Right renal cortex interstitium (tissue), 3 donors: ENCODE measurements at places on chromosomes 16 and 17.
A peak's percentile ranks its signal among the peaks of the same experiment; 100 is the strongest.

DNA sequence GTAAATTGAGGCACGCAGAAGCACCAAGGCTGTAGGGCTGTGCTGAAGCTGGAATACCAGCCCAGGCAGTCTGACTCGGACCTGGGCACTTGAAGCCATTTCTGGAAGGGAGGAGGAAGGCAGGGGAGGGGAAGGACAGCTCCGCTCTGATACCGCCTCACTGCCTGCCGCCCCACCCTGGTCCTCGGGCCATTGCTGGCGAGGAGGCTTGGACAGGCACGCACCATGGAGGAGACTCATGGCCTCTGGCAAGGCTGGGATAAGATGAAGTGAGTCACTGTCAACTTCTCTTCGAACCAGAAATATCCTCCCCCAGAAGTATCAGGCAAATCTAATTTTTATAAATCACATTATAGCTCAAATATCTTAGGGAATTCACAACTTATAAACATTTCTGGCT lies 81.3 kb downstream of the SDK2 start:
- DNase-seq = no peak

GRCh38 chr17:49588312-49588711 lies 12.6 kb downstream of the NXPH3 start:
- DNase-seq = no peak

GRCh38 chr17:64354824-64355535 lies 35.7 kb downstream of the PECAM1 start:
- no peak for DNase-seq

GRCh38 chr17:47253541-47254402 lies at the start of gene ITGB3:
Gene ITGB3 (plus strand): TSS chr17:47253827. CDS start chr17:47253862, 35 bp downstream.
- no peak for DNase-seq

- DNase-seq = no peak
Observed at GRCh38 chr16:12436201-12436657, 367.5 kb downstream of the CPPED1 start.

DNA sequence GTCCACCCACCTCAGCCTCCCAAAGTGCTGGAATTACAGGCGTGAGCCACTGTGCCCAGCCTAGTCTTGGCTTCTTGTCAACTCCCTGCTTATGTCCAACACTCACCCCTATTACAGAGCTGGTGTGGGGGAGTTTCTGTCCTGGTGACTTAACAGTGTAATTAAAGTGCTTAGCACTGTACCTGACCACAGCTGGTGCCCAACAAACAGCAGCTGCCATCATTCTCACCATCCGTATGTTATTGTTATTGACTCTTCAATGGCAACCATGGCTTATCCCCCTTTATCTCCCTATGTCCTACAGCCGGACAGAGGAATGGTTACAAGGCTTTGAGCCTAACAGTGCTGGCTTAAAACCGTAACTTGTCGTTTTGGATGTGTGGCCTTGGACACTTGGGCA lies 17.0 kb upstream of the BRCA1 start:
- DNase-seq = no peak

DNA sequence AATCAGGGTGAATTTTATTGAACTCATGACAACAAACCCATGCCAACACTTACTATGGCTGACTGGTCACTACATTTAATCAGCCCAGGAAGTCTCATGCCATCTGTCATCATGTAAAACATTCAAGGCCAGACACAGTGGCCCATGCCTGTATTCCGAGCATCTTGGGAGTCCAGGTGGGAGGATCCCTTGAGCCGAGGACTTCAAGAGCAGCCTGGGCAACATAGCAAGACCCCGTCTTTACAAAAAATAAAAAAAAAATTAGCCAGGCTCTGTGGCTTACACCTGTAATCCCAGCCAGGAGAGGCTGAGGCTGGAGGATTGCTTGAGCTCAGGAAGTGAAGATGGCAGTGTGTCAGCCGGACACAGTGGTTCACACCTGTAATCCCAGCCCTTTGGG lies 4.9 kb upstream of the MED1 start:
- DNase-seq = no peak

DNA sequence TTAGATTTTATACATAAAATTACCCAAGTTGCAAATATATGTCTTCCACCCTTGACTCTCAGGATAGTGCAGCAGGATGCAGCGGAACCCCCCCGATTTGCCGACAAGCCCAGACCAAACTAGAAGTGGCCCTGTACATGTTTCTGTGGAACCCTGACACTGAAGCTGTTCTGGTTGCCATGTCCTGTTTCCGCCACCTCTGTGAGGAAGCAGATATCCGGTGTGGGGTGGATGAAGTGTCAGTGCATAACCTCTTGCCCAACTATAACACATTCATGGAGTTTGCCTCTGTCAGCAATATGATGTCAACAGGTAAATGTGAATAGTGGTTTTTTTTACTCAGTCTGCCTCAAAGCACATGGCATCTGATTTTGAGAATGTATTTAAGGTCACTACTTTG lies 70.7 kb downstream of the OMG start:
- DNase-seq = no peak

GRCh38 chr17:2081564-2081963 lies 26.7 kb downstream of the HIC1 start:
- DNase-seq = no peak

GRCh38 chr17:75693500-75694481 lies 26.7 kb downstream of the SAP30BP start:
- no peak for DNase-seq

DNA sequence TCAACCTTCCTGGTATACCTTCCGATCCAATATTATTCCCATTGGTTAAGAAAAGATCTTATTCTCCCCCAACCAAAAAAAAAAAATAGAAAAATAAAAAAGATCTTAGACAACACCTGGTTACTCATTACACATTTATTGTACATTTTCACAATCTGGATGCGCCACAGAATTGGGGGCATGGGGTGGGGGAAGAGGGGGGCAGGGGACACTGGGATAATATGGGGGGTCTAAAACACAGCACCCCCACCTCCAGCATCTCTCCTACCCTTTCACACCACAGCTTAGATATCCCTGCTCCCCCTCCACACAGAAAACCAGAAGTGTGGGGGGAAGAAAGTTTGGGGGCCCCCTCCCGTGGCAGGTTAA lies 3.7 kb downstream of the VAMP2 start:
- DNase-seq = no peak

DNA sequence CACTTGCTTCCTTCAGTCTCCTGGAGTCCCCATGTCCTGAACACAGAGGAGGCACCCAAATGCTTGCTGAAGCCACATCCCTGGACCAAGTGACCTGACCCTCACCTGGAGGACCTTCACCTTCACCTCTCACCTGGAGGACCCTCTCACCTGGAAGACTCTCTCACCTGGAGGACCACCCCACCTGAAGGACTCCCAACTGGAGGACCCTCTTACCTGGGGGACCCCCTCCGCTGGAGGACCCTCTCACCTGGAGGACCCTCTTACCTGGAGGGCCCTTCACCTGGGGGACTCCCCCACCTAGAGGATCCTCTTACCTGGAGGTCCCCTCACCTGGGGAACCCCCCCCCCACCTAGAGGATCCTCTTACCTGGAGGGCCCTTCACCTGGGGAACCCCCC lies 573 bp upstream of the CDK10 start:
- DNase-seq = no peak

GRCh38 chr17:14813649-14814370 lies 451.3 kb downstream of the PMP22 start:
- no peak for DNase-seq

- DNase-seq = no peak
Observed at GRCh38 chr16:56211435-56211981, 20.2 kb downstream of the GNAO1 start.

DNA sequence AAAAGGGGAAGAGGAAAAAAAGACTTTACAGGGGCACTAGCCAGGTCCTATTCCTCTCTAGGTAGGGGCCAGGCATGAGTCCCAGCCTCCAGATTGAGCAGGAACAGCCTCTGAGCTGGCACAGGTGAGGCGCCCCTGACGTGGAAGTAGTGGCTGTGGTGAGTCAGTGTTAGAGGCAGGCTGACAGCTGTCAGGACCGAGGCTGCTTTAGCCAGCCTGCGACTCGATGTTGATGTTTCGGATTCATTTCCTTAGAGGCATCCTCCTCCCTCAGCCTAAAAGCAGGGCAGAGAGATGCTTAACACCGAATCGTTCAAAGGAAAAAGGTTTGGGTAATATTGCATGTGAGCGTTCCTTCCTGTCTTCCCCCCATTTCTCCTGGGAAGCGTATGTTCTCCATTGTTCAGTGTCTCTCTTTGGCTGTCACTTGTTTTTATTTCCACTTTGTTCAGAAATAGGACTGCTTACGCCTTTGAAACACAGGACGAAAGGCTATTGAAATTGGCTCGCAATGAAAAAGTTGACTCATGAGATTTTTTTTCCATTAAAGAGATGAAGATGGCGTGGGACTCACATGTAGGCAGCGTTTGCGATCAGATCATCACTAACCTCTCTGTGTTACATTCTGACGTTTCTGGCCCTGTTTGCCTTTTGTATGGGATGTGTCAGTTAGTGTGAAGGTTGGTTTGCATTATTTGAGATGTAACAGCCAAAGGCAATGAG lies 1.3 kb downstream of the KIAA0513 start:
- DNase-seq = no peak

GRCh38 chr17:2687074-2687418 lies 24.5 kb downstream of the CLUH start:
- DNase-seq = no peak

DNA sequence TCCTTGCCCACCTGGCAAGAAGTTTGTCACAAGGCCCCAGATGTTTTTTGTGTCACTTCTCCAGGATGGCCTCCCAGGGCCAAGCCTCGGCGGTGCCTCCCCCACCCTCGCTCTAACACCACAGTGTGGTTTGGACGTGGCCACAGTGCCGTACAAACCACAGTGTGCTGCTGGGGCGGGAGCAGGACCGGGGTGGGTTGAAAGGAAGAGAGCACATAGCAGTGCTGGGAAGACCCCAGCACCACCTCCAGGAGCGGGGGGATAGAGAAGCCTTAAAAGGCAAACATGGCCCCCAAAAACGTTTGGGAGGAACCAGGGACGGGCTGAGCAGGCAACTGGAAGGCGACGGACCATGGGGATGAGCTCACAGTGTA lies 5.0 kb upstream of the BCL6B start:
- no peak for DNase-seq

GRCh38 chr16:31355431-31356100 lies 590 bp downstream of the ITGAX start:
- no peak for DNase-seq

DNA sequence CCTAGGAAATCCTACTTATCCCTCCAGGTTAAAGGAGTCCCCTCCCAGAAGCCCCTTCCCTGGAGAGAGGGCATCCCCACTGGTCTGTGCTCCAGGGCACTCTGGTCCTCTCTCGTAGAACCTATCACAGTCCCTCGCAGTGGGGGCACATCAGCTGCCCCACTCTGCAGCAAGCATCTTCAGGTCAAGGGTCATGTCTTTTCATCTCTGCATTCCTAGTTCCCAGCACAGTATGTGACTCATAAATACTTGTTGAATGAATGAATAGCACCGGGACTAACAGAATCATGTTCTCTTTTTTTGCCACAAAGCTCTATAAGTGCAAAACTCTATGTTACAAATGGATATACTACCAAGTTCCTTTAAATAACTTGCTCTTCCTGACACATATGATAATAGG lies 36.0 kb downstream of the RNF157 start:
- DNase-seq = no peak

DNA sequence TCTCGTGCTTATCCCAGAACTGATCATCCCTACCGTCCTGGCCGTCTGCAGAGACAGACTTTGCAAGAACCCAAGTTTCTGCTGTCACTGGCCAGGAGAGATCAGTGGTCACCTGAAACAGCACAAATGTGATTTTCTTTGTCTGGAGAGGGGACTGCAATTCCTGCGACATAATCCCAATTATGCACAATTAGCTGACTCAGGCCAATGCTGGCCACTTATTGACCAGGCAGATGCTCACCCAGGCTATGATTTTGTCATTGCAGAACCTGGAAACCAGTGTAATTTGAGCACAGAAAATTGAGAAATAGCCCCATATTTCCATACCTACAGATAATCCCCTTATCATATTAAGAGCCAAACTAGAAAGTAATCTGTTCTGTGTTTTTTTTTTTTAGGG lies 34.7 kb downstream of the SALL1 start:
- DNase-seq = no peak

DNA sequence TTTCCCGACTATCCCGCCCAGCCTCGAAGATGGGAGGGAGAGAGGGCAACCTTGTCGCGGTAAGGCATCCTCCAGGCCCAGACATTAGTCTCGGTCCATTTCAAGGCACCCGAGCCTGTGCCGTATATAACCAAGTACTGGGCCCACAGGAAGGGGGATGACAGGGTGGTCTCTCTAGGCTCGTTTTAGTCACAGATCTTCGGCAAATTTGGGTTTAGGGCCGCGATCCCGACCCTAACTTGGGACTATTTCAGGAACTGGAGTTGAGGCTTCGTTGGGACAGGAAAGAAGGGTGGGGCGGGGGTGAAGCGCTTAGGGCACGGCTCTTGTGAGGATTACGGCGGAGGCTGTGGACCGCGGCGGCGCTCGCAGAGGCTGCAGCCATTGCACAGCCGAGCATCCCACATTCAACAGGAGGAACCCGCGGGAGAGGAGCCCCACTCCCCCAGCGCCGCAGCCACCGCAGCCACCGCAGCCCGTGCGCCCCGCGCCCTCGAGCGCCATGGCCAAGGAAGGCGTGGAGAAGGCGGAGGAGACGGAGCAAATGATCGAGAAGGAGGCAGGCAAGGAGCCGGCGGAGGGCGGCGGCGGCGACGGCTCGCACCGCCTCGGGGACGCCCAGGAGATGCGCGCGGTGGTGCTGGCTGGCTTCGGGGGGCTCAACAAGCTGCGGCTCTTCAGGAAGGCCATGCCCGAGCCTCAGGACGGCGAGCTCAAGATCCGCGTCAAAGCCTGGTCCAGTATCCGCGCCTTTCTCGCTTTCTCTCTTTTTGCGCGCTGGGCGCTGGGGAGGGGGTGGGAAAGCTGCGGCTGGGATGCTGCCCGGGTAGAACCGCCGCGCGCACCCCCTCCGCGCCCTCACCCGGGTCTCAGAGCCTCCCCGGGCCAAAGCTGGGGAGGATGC lies at the start of gene VAT1L:
Gene VAT1L, plus strand, starts transcription at position 384 of the 904 bp plus-strand sequence. Its CDS starts 119 bp downstream, at position 503.
- DNase-seq = peak; percentile 45

DNA sequence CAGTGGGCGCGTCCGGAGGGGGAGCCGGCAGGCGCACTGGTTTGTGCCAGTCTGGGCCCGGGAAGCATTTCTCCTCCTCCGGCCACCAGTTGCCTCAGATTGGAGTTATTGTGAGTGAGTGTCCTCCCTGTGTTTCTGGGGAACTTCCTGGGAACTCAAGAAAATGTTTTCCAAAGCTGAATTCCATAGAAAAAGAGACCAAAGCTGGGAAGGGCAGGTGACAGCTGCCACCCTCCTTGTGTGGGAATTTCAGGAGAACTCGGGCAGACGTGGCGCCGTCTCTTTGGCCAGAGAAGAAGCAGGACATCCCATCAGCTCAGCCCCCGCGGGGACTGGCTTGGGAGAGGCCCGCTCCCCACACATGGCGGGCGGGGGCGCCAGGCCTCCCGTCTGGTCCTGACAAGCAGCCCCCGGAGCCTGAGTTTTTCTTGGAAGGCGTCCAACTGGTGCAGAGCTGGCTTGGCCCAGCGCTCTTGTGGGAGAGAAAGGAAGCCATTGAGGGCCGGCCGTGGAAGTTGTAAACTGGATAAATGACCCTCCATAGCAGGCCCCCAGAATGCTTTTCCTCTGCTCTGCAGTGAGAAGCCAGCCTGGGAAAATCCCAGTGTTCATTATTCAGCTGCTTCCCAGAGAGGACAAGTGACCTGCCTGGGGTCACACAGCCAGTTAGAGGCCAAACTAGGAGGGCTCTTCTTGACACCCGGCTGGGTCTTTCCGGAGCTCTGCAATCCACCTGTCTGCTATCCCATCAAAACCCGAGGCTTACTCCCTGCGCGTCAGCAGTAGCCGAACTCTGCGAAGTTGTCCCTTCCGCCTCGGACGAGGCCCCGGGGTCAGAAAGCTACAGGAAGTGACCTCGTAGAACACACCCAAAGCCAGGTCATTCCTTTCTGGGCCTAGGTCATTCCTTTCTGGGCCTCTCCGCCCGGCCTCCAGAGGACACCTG lies 39.2 kb upstream of the GSE1 start:
- peak; percentile 96 for DNase-seq
